Activated CD4-positive, alpha-beta memory T cell treated with anti-CD3 and anti-CD28 coated beads, Interleukin-2, amount 10 ng/mL, durations not matched to agents 7 days and 5 days (primary cell): ENCODE measurements at places on chromosomes 3 and 15. TPM values are rescaled to one million over a fixed set of nuclear protein-coding genes. Genes with fewer than 3 reads are reported as not detected.

DNA sequence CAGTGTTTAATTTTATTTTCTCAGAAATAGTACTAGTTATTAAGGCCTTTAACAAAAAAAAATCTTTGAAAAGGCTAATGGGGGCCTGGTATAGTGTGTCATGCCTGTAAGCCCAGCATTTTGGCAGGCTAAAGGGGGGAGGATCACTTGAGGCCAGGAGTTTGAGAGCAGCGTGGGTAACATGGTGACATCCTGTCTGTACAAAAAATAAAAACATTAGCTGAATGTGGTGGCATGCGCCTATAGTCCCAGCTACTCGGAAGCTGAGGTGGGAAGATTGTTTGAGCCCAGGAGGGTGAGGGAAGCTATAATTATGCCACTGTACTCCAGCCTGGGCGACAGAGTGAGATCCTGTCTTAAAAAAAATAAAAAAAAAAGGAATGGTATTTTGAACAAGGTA lies 61.9 kb downstream of the TRAK1 start:
- no peak for DNase-seq

- no peak for DNase-seq
Observed at GRCh38 chr15:29924750-29925149, 102.5 kb upstream of the TJP1 start.

ISL2 gene
- 3.7 TPM for total RNA-seq

DNA sequence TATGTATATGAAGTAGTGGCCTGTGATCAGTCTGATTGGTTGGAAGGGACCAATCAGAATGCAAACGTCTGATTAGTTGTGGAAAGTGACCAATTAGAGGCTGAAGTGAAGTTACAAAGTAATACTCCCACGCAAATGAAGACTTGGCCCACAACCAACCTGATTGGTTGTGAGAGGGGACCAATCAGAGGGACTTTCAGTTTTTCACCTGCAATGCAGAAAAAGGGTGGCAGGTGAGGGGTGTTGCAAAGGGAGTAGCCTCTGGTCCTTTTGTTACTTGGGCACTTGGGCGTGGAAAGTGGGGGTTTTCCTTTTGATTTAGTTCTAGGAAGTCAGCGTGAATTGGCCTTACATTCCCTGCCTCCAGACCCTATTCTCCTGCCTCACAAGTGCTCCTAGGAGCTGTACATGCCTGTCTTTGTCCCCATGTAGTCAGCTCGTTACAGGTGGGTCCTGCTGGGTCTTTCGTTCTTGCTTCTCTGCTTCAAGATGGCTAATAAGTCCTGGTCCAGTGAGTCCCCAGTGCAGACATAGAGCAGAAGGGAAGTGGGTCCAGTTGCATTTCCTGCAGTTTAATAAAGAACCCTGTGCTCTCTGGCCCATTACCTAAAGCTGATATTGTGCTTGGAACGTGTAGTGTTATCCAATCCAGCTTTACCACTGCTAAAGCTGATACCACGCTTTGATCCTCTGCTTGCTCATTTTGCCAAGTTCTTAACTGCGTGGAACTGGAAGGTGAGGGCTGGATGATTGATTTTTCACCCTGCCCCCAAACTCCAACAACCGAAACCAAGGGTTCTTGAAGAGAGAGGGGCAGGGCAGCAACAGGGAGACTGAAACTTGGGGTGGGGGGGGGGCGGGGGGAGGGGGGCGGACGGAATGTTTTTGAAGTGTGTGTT lies 46.0 kb upstream of the CD47 start:
- DNase-seq, result no peak

DNA sequence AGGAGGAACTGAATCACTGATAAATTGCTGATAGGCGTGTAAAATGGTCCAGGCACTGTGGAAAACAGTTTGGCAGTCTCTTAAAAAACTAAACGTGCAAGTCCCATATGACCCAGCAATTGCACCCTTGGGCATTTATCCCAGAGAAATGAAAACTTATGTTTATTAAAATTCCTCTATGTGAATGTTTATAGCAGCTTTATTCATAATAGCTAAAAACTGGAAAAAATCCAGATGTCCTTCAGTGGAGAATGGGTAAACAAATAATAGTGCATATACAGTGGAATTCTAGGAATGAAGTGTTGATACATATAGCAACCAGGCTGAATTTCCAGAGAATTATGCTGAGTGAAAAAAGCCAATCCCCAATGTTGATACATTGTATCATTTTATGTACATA lies 482.2 kb upstream of the PDZRN3 start:
- no peak for DNase-seq

- DNase-seq, result no peak
Observed at GRCh38 chr3:40267937-40268724, 41.4 kb upstream of the EIF1B start.

LRRC3B gene
- not detected for total RNA-seq

DNA sequence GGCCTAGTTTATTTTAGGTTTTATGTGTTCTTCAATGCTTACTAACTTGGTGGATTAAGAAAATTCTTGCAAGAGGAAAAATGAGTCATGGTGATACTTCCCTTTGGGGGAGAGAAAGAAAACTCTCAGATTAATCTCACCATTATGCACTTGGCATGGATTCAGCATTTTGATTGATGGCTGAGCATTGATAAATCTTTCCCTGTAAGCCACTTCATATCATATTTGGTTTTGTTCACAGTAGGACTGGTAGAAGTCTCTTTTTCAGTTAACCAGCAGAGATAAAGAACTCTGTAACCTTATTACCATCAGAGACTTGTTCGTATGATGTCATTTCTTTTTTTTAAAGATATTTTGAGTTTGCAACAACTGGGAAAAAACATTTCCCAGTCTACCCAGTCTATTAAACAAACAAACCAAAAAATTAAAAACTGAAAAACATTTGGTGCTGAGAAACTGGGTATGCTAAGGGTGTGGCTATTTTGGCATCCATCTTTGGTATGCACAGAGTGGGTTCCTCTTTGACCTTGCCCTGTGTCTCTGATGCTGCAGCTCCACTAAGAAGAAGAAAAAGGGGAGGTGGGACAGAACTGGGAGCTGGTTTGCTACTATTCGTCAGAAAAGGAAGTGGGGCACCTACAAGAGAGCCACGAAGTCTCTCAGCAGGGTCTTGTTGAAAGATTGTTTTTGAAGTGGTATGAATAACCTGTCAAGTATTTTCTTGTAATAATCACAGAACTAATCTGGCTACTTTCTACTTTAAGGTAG lies 17.2 kb downstream of the TMOD3 start:
- no peak for DNase-seq

CCDC32 gene
- 33.7 TPM for total RNA-seq
